Hippocampal formation (tissue), 2 donors: ENCODE measurements at places on chromosomes 13 and 19.
A peak's percentile ranks its signal among the peaks of the same experiment; 100 is the strongest.

DNA sequence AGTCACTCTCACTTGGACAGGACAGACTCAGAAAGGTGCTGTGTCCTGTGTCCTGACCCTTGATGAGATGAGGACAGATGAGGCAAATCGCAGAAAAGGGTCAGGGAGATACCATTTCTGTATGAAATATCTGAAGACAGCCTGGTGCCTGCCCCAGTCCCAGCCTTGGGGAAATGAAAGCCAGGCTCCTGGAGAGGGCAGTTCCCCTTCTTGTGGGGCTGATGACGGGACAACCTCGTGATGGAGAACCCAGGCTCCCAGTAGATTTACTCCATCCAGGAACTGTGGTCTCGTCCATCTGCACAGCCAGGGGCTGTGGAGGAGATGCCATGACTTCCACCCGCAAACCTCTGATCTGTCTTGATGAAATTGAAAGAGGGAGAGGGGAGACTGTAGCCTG, 13.8 kb downstream of the LILRB1 start:
- DNase-seq = no peak

DNA sequence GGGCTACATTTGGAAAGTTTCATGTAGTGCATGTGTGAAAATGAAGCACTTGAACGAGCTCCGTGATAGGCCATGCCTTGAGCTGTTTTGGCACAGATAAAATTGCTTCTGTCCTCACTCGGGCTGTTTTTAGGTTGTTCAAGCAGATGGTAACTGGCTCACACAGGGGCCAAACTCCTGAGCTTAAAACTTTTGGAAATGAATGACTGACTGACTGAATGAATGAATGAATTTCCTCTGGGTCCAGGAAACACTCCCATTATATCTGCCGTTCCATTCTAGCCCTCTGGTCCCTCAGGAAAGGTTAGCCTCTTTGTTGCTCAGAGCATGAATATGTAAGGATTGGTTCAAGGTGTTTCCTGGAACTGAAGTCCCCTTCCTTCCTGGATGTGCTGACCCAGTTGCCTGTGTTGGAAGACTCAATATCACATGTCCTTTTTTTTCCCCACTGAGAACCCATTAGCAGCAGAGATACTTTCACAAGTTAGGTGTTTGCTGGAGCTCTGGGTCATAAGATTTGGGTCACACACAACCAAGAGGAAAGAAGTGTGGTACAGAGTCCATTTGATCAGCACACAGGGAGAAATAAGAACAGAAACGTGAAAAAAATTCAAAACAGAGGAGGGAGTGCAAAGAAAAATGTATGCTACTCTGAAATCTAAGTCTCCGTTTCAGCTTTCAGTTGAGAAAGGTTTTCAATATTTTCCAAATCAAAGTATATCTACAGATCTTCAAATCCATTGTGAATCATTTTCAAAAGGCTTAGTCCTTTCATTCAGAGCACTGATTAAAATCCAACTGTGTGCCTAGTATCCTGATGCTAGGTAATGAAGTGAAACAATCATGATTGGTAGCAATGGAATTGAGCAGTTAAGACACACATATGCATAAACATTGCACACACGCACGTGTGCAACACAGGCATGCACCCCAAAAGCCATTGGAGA, 18.9 kb downstream of the MBNL2 start:
- DNase-seq = no peak

- DNase-seq = no peak
These were observed 79.8 kb upstream of the FLT1 start for GRCh38 chr13:28574617-28575142.

GRCh38 chr13:110344320-110344719, 37.2 kb downstream of the COL4A2 start:
- no peak for DNase-seq

- DNase-seq = no peak
These were observed 6.8 kb upstream of the KBTBD6 start for GRCh38 chr13:41139296-41139966.

DNA sequence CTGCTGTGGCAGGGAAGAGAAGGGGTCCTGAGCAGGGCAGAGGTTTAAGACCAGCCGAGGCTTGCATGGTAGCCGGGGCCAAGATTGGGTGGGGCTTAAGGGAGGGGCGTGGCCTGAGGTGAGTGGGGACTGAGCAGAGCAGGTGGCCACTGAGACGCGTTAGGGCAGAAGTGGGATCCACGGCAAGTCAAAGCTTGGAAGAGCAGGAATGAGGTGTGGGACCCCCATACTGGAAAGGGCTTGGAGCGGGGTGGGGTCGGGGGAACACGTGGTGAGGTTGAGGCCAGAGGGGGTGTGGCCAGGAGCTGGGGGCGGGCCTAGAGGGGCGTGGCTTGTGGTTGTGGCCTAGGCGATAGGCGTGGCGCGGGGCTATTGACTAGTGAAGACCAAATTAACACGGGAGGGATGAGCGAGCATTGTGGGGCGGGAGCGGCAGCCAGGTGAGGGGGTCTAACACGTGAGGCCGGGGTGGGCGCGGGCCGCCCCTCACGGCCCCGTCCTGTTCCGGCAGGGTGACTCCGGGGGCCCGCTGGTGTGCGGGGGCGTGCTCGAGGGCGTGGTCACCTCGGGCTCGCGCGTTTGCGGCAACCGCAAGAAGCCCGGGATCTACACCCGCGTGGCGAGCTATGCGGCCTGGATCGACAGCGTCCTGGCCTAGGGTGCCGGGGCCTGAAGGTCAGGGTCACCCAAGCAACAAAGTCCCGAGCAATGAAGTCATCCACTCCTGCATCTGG, 3.3 kb downstream of the CFD start:
- peak; percentile 24 for DNase-seq

DNA sequence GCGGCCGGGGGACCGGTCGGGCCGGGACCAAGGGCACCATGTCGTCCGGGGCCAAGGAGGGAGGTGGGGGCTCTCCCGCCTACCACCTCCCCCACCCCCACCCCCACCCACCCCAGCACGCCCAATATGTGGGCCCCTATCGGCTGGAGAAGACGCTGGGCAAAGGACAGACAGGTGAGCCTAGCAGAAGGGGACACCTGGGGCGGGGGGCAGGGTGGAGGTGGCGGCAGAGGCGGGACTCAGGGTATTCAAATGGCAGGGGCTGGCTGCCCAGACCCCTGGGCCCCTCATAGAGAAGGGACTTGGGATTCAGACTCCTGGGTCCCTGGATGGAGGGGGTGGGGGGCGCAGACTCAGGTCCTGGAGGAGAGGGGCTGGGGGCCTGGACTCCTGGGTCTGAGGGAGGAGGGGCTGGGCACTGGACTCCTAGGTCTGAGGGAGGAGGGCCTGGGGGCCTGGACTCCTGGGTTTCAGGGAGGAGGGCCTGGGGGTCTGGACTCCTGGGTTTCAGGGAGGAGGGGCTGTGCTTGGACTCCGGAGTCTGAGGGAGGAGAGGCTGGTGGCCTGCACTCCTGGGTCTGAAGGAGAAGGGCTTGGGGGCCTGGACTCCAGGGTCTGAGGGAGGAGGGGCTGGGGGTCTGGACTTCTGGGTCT, 735 bp downstream of the BRSK1 start:
- no peak for DNase-seq

- no peak for DNase-seq
These were observed 39.4 kb downstream of the IER2 start for GRCh38 chr19:13189600-13189999.
